ENCODE measurements at places on chromosomes 3 and 15.

DNA sequence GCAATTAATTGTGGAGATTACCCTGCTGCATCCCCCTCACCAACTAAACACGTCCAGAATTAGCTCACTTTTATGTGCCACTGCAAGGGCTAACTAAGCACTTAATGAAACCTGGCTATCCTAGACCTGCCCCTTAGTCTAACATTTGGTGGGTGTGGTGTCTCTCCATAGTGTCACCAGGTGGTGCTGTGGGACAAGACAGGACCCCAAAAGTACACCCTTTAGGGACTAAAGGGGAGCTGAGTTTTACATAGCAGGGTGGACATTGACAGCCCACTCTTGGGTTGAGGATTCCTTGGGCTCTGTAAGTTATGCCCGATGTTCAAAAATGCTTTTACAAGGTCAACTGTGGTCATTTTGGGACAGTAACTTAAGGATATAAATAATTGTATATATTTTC lies 5.7 kb downstream of the DUT start:
- DNase-seq: no peak

DNA sequence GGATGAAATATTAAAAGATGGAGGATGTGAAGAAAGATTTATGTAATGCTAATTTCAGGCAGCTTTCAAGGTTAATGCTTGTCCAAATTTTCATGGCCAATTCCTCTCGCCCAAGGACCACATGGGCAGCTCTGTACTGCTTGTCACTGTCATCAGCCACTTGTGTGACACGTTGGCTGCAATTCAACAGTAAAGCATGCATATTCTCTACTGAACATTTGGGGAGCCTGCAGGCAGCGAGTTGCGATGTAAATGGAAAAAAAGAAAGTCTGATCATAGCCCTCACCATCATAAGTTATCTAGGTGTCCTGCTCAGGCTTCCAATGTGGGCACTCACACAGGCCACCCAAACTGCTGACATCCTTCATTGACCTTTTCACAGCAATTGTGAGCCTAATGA lies 1026.8 kb upstream of the NR2F2 start:
- no peak for DNase-seq

- no peak for DNase-seq
Measured at GRCh38 chr3:102106416-102107097, 257.2 kb downstream of the NFKBIZ start.

GRCh38 chr3:146813496-146813895 lies 208.3 kb upstream of the PLSCR5 start:
- DNase-seq: no peak

- DNase-seq: no peak
Measured at GRCh38 chr3:118269537-118270125, 765.0 kb downstream of the IGSF11 start.

Data from stimulated activated CD4-positive, alpha-beta T cell treated with anti-CD3 and anti-CD28 coated beads, Interleukin-1b, Interleukin-23, amount 100 ng/mL, for 24 hours (primary cell).